ENCODE measurements at places on chromosomes 11 and 22.

- no peak for DNase-seq
These were observed 49.4 kb upstream of the CCDC90B start for GRCh38 chr11:83335446-83336070.

- no peak for DNase-seq
These were observed 380.6 kb downstream of the BRD1 start for GRCh38 chr22:49446759-49447710.

DNA sequence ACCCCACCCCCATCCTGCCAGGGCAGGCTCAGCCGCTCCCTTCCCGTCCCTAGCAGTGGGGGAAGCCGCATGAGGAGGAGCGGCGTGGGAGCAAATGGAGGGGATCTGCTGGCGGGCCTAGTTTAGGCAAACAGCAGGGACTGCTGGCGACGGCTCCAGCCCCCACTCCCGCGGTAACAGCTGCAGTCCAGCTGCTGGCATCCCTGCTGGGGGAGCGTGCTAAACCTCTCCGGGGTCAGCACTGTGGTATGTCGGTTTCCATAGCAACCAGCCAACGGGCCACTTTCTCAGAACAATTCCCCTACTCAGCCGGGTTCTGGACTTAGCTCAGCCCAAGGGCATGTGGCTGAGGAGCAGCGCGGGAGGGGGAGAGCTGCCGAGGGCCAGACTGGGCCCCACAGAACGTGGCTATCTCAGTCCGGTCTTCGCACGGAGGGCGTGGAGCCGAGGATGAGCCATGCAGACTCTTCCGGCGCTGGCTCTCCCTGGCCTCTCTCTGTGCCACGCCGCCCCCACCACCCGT is 98.8 kb downstream of the PKNOX2 start:
- no peak for DNase-seq

- peak; percentile 24 for DNase-seq
These were observed 35.0 kb downstream of the TPBGL start for GRCh38 chr11:75275581-75275980.

GRCh38 chr11:58292017-58292416 is 24.0 kb upstream of the OR10W1 start:
- DNase-seq: no peak

DNA sequence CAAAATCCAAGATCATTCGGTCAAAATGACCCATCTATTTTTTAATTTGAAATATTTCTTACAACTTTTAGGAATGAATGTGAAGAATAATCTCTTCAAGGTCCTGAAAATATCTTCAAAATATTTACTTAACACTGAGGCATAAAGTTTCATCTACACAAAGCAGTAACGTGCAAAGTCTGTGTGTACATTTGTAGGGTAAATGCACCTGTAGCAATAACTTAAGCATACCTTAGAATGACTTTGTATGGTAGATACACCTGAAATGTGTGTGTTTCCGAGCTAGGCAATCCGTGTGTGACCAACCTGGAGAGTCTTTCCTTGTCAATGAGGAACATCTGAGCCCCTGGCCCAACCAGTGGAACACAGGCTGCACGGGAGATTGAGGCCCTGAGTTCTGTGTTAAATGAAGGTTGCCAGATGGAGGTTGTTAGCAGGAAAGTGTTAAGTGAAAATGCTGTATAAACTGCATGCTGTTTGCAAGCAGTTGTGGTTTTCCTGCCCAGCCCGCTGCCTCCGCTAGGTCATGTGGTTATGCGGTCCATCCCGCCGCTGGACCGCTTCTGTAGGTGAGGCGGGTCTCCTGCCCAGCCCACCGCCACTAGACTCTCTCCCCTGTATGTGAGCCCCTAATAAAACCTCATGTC is 7.6 kb upstream of the CTR9 start:
- DNase-seq: no peak

GRCh38 chr11:117870103-117870952 is 6.1 kb downstream of the FXYD6 start:
- DNase-seq: no peak

- no peak for DNase-seq
These were observed 709 bp downstream of the SSRP1 start for GRCh38 chr11:57335023-57335342.
